Kidney (tissue), 22 donors: ENCODE measurements at places on chromosomes 16 and 17. TPM values are rescaled to one million over a fixed set of nuclear protein-coding genes. Genes with fewer than 3 reads are reported as not detected.

SPATA22 gene
- not detected for polyA plus RNA-seq

CYGB gene
- polyA plus RNA-seq: 6.7 TPM

CBLN1 gene
- 0.73 TPM for polyA plus RNA-seq

TP53TG3B gene
- not detected for polyA plus RNA-seq

SKAP1 gene
- 42.6 TPM for polyA plus RNA-seq

SRCIN1 gene
- polyA plus RNA-seq: 0.34 TPM

NME2 gene
- 736 TPM for polyA plus RNA-seq

- DNase-seq: peak; percentile 60
- peaks cover 13% of the 10 kb centered on the region for H3K36me3 ChIP-seq
- H3K4me1 ChIP-seq: no peaks in the 10 kb centered on the region
- H3K27me3 ChIP-seq: no peaks in the 10 kb centered on the region
- no peak overlapping the region for H3K27ac ChIP-seq
- no peak overlapping the region for H3K4me3 ChIP-seq
Measured at GRCh38 chr17:42819939-42820535, 4.0 kb downstream of the BECN1 start.

- H3K4me3 ChIP-seq: peak overlapping the region; percentile 24
Measured at GRCh38 chr16:30997725-30998711, 12.4 kb downstream of the STX1B start.

DNA sequence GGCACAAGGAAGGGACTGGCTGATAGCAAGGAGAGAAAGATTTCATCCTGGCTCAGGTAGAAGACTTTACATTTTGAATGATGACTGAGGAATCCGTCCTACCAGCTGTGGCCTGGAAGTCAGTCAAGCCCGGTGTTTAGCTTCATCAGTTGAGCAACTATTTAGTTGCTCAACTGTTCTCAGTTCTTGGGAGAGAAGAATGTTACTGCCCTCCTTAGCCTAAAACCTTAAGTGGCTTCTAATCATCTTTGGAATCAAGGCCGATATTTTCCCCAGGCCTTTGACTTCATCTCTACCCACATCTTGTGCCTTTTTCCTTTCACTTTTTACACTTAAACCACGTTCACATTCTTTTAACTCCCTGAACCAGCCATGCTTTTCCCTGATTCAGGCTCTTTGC is 17.3 kb upstream of the RBL2 start:
- H3K27ac ChIP-seq: no peak overlapping the region
- H3K27me3 ChIP-seq: no peaks in the 10 kb centered on the region
- no peaks in the 10 kb centered on the region for H3K4me1 ChIP-seq
- no peaks in the 10 kb centered on the region for H3K36me3 ChIP-seq
- H3K4me3 ChIP-seq: no peak overlapping the region

GRCh38 chr16:13453325-13453724 is 466.6 kb upstream of the ERCC4 start:
- no peak overlapping the region for H3K27ac ChIP-seq
- DNase-seq: no peak
- H3K36me3 ChIP-seq: no peaks in the 10 kb centered on the region
- no peak overlapping the region for H3K4me3 ChIP-seq
- H3K27me3 ChIP-seq: no peaks in the 10 kb centered on the region
- H3K4me1 ChIP-seq: peaks cover 9% of the 10 kb centered on the region

- no peaks in the 10 kb centered on the region for H3K27me3 ChIP-seq
- no peaks in the 10 kb centered on the region for H3K36me3 ChIP-seq
- peak overlapping the region; percentile 17 for H3K27ac ChIP-seq
- H3K4me1 ChIP-seq: peaks cover 3% of the 10 kb centered on the region
- peak overlapping the region; percentile 48 for H3K4me3 ChIP-seq
Measured at GRCh38 chr16:89827383-89828198, 684 bp upstream of the SPIRE2 start.

- no peaks in the 10 kb centered on the region for H3K27me3 ChIP-seq
- no peak for DNase-seq
- H3K4me1 ChIP-seq: no peaks in the 10 kb centered on the region
- no peaks in the 10 kb centered on the region for H3K36me3 ChIP-seq
- H3K4me3 ChIP-seq: no peak overlapping the region
Measured at GRCh38 chr17:83122834-83123233, 43.4 kb downstream of the METRNL start.

- H3K4me3 ChIP-seq: no peak overlapping the region
- no peak for DNase-seq
- no peak overlapping the region for H3K27ac ChIP-seq
- no peaks in the 10 kb centered on the region for H3K4me1 ChIP-seq
- H3K36me3 ChIP-seq: peaks cover 3% of the 10 kb centered on the region
- H3K27me3 ChIP-seq: no peaks in the 10 kb centered on the region
Measured at GRCh38 chr16:5640883-5641282, 543.3 kb upstream of the EEF2KMT start.

- DNase-seq: no peak
- H3K4me1 ChIP-seq: peaks cover 40% of the 10 kb centered on the region
- H3K27me3 ChIP-seq: no peaks in the 10 kb centered on the region
- H3K36me3 ChIP-seq: no peaks in the 10 kb centered on the region
- peak overlapping the region; percentile 43 for H3K4me3 ChIP-seq
Measured at GRCh38 chr16:57800200-57801097, 1.8 kb downstream of the KIFC3 start.

GRCh38 chr17:73187203-73187769 is 5.6 kb upstream of the COG1 start:
- H3K36me3 ChIP-seq: no peaks in the 10 kb centered on the region
- DNase-seq: no peak
- no peaks in the 10 kb centered on the region for H3K27me3 ChIP-seq
- no peaks in the 10 kb centered on the region for H3K4me1 ChIP-seq
- H3K27ac ChIP-seq: no peak overlapping the region
- no peak overlapping the region for H3K4me3 ChIP-seq

DNA sequence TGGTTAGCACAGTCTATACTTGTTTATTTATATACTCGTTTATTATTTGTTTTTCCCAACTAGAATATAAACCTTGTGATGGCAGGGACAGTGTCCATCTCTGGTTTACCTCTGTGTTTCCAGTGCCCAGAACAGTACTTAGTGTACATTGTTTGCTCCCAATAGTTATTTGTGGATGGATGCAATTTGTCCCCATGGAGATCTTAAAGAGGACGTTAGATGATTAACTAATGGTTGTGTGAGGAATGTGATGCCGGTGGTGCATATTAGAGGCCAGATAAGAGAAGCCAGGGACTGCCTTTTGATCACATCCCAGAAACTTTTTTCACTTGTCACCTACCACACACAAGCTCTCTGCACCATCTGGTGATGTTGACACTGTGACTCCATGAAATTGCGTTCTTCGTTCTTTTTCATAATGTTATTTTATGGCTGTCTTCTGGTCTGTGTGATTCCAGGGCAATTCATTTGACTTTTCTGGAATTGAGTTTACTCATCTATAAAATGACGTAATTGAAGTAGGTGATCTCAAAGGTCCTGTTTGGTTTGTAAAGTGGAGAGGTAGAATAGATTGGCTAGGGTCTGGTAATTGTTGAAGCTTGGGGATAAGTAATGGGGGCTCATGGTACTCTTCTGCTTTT is 1.2 kb downstream of the COX10 start:
- H3K27me3 ChIP-seq: no peaks in the 10 kb centered on the region
- no peak overlapping the region for H3K27ac ChIP-seq
- peak overlapping the region; percentile 99 for H3K4me3 ChIP-seq
- no peaks in the 10 kb centered on the region for H3K4me1 ChIP-seq
